ENCODE measurements at places on chromosomes 5 and 9.

DNA sequence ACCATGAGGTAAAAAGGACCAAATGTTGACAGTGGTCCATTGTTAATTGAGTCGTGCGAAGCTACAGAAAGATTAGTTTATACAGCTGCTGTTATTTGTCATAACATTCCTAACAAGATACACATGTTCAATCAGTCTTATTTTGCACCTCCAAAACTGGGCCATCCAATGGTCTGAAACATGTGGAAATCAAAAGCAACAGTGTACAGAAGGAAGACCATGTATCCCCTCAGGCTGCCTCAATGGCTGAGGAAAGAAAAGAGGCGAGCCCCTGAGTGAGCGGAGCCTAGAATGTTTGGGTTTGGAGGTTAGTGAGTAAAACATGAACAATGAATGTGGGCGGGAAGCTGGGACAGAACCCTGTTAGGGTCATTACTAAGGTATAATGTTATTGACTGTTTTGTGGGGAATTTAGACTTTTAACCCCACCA is 35.6 kb downstream of the NFIB start:
- DNase-seq, result no peak

DNA sequence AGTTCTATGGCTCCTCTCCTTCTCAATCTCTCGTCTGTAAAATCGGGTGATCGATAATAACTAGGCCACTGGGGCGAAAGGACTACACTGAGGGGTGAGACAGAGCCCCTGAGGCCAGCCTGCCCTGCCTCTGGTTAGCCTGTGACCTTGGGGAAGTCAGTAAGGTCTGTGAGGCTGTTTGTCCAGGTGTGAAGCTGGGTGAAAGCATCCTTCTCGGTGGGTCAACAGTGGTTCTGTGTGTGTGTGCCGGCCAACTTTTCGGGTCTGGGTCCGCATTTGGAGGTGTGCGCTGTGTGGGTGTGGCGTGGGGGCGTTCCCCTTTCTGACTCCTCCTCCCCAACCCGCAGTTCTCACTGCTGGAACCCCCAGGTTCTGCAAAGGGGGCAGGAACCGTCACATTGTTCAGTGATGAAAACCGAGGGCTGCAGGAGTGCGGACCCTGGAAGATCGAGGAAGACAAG is 5.0 kb upstream of the RNF44 start:
- DNase-seq, result peak; percentile 37

DNA sequence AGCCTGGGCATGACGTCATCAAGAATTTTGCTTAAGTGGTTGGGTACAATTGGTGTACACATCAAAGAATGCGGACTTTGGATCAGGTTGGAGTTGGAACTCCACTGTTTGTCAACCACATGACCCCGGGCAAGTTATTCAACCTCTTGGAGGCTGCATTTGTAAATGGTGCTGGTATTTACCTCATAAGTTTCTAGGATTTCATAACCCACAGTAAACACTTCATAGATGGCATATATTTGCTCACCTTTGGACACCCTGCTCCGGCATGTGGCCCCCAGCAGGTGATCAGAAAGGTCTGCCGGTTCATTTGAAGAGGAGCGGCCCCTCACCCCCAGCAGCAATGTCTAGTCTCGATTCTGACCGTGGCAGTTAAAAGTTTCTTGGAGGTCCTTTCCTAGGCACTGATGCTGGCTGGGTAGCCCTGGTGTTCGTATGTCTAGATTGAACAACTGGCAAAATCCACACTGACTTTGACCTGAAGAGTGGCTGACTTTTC is 60.6 kb downstream of the IL6ST start:
- no peak for DNase-seq

DNA sequence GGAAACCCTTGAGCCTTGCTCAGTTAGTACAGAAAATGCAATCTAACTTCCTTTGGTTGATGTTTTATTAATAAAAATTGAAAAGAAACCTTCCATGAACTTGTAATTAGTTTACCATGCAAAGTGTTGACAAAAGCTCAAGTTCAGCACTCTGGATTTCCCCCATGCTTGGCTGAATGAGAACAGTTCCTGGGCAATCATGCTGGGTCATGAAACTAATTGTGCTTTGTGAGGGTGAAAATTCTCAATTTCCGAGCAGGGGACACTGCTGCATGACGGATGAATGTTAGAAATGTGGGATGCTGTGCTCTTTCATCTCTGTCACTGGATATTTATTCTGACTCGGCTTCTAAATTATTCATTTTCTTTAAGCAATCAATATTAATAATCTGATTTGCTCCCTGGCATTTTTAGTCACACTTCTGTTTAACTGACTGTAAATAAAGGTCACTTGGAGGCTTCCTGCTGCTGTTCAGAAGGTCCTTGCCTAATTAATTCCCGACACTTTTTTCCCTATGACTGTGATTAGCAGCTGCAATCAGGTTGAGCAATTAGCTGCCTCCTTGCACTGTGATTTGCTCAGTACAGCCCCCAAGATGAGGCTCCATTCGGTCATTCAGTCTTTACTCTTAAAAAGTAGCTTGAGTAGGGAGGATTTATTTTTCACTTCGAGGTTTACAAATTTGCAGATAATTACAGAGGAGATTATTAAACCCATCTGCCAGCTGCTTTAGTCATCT is 678.1 kb upstream of the ZNF608 start:
- no peak for DNase-seq

GRCh38 chr5:106545325-106545724 is 1125.4 kb downstream of the EFNA5 start:
- no peak for DNase-seq

DNA sequence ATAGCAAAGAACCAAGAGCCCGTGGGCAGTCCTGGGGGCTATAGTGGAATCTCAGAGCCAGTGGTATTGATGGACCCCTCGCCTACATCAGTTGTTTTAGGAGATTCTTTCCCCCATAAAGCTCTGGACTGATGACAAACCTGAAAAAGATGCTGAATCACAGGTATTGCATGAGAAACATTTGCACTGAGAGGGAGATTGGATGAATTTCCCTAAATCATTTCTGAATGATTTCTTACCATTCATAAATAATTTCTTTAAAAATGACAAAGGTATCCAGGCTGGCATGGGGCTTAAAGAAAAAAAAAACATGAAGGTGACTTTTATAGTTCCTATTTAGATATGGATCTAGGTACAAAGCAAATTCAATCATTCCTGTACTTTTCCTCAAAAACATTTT is 54.0 kb upstream of the SLIT3 start:
- no peak for DNase-seq

GRCh38 chr9:22457448-22457847 is 10.8 kb downstream of the DMRTA1 start:
- DNase-seq, result no peak

GRCh38 chr9:110255463-110256379 is 586 bp downstream of the TXN start:
- peak; percentile 3 for DNase-seq

GRCh38 chr9:93419023-93419422 is 32.5 kb upstream of the FAM120A start:
- no peak for DNase-seq

DNA sequence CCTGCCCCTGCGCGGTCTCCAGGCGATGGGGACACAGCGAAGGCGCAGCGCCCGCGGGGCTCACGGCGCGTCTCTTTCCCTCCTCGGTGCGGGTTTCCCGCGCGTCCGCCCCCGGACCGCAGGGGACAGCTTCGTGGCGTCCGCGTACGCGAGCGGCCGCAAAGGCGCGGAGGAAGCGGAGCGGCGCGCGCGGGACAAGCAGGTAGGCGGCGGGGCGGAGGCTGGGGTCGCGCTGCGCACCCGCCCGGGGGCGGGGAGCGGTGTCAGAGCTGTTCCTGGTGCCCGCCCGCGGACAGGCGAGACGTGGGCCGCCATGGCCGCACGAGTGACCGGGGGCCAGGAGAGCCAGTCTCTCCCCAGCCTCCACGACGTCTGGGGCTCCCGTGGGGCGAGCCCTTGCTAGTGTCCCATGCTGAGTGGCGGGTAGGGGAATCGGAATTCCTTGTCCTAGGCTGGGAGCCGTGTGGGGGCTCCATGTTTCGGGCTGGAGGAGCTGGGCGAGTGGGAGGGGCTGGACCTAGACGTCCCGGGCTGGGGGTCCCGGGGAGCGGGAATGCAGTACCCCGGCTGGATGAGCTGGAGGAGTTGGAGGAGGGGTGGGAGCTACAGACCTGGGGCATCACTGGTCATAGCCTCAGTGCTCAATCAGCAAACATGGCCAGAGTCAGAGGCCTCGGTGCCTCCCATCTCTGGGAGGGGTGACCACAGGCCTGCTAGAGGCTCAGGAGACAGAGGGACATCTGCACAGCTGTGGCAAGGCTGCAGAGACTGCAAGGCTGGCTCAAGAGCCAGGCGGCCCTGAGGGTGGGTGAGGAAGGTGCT is 968 bp downstream of the NKD2 start:
- DNase-seq, result no peak

DNA sequence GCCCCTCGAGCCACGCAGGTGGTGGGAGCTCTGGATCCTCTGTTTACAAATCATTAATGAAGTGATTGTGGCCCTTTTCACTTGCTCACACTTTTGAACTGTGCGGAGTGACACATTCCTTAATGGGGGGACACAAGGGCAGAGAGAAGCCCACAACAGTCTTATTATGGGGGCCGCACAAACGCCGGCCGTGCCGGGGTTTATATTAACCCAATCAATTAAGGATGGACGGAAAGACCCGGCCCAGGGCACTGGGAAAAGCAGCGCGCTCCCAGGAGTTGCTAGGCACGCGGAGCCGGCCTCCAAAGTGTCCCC is 634.8 kb downstream of the IRX1 start:
- no peak for DNase-seq

GRCh38 chr5:108529381-108529780 is 147.5 kb upstream of the FBXL17 start:
- DNase-seq, result no peak

DNA sequence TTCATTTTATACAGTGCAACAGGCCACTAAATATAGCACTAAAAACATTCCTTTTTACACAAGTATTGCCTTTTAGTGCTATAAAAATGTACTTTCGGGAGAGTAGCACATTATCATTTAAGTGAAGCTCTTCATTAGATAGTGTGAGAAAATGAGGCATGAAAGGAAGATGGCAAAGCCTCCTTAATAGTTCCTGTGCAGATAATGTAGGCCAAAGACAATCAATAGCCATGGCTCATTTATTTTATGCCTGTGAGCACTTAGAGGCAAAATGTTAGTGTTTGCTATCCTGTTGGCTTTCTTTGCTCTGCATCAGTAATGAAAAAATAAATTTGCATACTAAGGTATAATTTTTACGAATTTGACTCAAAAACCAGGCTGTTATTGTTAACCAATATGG is 929.5 kb upstream of the C9orf72 start:
- no peak for DNase-seq

- no peak for DNase-seq
Observed at GRCh38 chr5:104016646-104017045, 454.1 kb upstream of the NUDT12 start.

DNA sequence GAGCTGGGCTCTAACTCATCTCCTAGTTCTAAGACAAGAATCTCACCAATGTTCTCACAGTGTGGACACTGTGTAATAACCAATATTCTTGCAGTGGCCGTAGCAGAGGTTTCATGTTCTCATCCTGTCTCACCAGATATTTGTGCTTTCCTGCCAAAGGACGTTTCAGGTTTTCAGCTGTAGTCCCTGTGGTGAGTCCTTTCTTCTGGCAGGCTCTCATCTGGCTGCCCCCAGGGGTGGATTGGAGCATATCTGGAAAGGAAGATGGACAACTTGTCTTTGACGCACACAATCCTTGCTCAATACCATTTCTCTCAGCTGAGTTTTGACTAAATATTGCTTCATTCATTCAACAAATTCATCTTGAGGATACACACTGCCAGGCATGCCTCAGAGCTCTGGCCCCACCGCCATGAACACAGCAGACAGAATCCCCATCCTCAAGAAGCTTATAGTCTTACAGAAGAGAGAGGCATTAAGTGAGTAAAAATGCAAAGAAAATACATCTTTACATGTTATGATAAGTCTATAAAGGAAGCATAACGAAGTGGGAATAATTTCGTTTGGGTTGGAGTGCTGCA is 33.8 kb upstream of the NEURL1B start:
- no peak for DNase-seq

- DNase-seq, result no peak
Observed at GRCh38 chr5:64166201-64166959, 737 bp downstream of the RNF180 start.

DNA sequence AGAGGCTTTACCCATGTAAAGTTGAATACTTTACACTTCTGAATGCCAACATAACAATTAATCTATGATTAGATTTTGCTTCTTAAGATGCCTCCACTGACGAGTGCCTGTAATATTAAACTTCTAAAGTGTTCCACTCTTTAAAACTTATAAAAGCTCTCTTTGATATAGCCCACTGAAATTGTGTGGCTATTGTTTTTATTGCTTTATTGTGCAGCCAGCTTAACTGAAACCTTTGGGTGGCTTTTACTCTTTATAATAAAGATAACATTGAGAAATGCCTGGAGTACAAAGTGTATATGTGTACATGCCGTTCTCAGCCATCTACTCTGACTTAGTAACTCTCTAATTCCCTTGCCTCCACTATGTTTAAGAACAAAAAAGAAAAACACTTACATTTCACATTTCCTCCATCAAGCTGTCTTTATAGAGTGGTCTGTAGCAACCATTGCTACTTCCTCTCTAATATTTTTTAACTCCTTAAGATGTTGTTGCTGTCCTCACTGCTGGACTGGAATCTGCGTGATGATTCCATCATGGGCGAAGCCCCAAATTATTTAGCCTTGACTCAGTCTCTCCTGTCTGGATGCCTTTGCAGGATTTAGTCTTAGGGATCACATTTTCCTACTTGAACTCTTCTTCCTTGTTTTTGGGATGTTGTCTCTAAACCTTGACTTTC is 9.1 kb downstream of the PIK3R1 start:
- no peak for DNase-seq

GRCh38 chr5:14208071-14209021 is 65.2 kb downstream of the TRIO start:
- no peak for DNase-seq

DNA sequence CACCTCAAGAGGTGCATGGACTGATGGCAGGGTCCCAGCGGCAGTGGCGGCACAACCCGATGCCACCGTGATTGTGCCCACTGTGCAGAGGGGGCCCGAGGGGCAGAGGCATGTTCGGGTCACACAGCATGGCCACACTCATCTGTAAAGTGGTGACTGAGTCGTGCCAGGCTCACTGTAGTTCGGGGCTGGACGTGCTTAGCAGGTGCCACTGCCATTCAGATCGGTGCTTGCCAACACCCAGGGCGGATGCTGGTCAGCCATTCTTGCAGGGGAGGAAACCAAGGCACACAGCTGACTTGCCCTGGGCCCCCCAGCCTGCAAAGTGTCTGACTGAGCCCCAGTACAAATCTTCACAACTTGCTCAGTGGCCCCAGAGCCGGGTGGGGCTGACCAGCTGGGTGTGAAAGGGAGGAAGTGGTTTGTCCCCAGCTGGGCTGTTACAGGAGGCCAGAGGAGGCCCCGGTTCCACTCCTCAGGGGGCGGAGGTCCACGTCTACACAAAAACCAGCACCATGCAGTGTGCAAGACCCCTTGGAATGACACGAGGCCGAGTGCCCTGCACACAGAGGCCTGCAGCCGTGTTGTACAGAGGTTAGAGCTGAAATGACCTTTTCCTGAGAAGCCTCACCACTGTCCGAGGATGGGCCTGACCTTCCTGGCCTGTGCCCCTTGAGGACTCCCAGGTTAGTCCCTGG is 17.9 kb downstream of the FGD3 start:
- no peak for DNase-seq
